Cerebellum (tissue), 4 donors: ENCODE measurements at places on chromosomes 11 and 22.

- DNase-seq = no peak
These were observed 95.9 kb upstream of the DDI1 start for GRCh38 chr11:103940551-103940950.

GRCh38 chr11:9133956-9134355 lies 42.6 kb upstream of the SCUBE2 start:
- no peak for DNase-seq

GRCh38 chr11:34151916-34152845 lies 46.8 kb downstream of the NAT10 start:
- DNase-seq = no peak

DNA sequence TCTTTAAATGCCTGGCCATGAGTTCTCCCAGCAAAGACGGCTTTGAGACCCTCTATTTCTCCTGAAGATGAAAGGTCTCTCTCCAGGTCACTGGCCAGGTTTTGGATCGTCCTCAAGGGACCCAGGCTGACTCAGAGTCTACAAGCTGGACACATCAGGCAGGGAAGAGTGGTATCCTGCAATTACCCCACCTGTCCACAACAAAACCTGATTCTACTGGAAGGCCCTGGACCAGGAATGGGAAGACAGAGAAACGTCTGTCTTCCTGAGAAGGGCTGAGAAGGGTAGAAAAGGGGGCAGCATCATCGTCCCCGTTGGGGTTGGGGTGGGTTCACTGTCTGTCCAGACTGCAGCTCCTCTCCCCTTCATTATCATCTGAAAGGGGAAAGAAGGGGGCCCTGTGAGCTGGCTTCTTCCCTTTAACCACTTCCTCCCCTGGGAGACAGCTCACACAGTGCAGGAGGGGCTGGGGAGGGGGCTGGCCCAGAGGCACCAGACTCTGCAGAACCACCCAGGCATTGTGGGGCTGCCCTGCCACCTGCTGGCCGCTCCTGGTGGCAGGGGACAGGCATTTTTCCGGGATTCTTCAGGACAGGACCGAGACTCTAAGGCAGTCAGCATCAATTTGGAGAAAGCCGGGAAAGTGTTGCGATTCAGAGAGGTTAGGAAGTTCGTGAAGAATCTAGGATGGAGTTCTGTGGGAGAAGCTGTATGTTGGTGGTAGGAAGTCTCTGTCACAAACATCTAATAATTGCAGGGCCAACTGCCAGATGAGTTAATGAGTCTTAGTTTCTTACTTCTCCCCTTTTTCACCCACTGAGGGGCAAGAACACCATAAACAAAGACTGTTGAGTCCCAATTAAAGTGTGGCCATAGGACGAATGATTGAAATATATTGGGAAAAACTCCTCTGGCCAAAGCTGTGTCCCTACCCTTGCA lies 57.6 kb downstream of the SYN3 start:
- DNase-seq = peak; percentile 10

- DNase-seq = no peak
These were observed 134.3 kb upstream of the SESN3 start for GRCh38 chr11:95365348-95365747.

DNA sequence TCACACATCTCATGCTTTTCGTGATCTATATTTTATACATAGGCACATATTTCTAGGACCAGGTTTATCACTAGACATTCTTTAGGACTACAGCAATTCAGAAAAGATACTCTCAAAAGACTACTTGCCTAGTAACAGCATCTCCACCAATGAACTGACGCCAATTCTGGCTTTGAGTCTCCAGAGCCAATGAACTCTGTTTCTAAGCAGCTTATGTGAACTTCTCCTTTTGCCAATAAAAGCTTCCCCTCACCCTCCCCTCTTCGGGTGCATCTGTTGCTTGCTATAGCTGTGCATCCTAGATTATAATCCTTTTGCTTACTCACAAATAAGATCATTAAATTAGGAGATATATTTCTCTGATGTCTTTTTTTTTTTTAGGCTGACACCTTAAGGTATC lies 11.4 kb upstream of the ANKK1 start:
- no peak for DNase-seq

GRCh38 chr22:26534874-26535602 lies 22.8 kb upstream of the TFIP11 start:
- DNase-seq = no peak

DNA sequence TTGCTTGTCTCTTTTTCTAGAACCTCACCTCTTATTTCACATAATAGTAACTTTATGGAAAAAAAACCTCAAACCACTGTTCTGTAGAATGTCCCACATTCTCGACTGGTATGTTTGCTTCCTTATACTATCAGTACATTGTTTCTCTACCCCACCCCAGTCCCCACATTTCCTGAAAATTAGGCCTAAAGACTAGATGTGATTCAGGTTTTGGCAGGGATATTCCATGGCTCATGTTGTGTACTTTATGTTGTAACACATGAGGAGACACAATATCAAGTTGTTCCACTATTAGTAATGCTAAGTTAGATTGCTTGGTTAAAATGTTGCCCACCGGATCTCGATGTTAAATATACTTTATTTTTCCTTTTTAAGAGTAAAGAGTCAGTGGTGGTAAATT lies 34.7 kb downstream of the DDIAS start:
- DNase-seq = no peak

GRCh38 chr22:45997077-45997776 lies 20.3 kb upstream of the WNT7B start:
- DNase-seq = peak; percentile 41

- no peak for DNase-seq
These were observed 3.8 kb downstream of the YAP1 start for GRCh38 chr11:102114032-102114431.

DNA sequence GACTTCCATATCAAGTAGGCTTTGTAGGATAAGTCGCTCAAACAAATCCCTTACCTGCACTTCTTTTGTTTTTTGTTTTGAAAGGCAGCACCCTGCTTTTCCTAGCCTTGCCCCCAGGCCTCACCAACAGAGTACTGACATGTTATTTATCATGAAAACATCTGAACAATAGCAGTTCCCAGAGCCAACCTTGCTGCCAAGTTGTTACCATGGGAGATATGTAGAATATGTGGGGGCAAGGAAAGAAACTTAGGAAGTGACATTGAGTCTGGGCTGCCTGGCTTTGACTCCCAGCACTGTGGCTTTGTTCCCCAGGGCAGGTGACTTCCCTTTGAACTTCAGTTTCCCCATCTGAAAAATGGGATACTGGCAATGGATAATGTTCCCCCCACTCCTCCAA lies 53.4 kb upstream of the CRYBB3 start:
- no peak for DNase-seq

GRCh38 chr11:10265936-10266335 lies 28.1 kb downstream of the SBF2 start:
- DNase-seq = no peak

- DNase-seq = no peak
These were observed 56.0 kb downstream of the CTTN start for GRCh38 chr11:70454197-70454767.

DNA sequence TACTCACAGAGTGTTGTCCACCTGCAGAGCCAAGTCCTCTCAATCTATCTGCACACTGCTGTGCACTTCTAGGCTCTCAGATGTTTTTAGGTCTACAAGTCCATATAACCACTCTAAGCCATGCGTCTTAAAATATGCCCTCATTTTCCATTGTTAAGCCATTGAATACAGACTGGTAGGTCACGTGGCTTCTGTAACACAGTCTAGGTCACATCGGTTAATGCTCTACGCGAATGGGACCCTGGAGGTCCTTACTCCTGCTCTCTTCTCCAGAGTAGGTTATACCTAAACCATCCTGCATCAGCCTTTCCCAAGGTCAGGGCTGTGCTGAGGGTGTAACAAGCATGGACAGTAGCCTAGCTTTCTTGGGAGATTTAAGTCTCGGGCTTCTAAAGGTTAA lies 819 bp downstream of the JAML start:
- no peak for DNase-seq

- no peak for DNase-seq
These were observed 25.4 kb downstream of the LARGE2 start for GRCh38 chr11:45947885-45948284.

DNA sequence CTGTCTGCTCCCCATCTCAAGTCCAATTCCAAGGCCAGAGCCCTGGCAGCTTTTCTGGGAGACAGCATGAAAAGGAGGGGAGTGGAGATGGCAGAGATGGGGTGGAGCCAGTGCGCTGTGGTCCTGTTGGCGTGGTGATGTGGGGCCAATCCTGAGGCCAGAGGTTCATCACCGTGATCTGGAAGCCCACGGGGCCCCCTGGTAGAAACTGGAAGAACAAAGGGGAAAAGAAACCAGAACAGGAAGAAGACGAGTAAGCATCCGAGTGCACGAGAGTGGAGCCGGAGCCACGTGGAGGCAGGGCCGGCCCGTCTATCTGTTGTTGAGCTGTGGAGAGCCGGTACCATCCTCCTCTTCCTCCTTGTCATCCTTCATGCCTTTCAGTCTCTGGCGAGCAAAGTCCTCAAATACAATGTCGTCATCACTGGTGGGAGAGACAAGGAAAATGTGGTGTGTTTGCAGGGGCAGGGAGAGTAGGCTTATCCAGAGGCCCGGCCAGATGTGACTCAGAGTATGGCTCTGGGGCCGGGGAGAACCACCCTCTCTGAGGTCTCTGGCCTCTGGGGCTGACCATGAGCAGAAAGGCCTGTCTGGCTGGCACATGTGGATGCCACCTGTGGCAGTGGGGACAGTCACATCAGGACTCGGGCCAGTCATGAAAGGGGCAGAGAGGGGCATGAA lies 25.4 kb downstream of the TPBGL start:
- no peak for DNase-seq

DNA sequence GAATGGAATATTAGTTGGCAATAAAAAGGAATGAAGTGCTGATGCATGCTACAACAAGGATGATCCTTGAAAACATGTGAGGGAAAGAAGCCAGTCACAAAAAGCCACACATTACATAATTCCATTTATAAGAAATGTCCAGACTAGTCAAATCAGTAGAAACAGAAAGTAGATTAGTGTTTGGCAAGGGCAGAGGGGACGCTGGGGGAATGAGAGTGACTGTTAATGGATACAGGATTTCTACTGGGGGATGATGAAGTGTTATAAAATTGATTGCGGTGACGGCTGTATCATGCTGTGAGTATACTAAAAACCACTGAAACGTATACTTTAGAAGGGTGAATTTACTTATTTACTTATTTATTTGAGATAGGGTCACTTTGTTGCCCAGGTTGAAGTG lies 57.9 kb downstream of the C11orf58 start:
- no peak for DNase-seq

DNA sequence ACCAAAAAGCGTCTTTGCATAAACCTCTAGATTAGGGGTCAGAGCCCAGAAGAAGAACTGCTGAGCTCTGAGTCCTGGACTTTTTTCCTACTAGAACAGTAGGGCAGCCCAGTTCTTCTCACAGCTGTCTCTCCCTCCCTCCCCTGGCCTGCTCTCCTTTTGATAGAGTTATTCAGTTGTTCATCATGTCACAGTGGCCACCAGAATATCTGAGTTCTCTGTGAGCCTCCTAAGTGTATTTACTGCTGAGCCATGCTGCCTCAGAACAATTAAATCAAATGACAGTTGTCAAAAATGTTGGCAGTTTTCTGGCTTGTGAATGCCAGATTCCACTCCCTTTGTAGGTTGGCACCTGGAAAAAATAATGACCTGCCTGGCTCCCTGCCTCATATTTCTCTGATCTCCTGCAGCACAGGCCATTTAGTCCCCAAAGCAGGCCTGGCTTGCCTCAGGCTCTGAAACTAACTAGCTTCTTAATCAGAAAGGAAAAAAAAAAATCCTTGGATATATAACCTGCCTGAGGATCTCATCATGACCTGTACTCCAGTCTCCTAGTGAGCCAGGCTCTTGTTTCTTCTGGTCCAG lies 377.4 kb upstream of the LARGE1 start:
- DNase-seq = no peak

DNA sequence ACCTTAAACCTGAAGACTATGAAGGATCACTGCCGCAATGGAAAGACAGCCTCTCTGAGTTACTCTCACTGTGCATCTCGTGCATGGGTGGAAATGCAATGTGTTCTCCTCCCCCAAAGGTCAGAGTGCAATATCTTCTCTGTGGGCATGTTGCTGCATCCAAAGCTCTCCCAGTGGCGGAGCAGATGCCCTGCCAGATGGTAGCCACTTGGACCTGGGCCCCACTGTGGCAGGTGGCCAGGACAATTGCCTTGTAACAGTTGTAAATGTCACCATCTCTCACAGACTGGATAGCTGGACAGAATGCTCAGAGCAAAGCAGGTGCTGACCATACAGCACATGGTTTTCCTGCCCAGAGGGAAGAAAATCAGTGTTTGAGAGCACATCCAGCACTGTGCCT lies 542.0 kb downstream of the FAM181B start:
- DNase-seq = peak; percentile 42

- no peak for DNase-seq
These were observed 5.7 kb upstream of the AMBRA1 start for GRCh38 chr11:46599340-46600193.

GRCh38 chr11:103395612-103396011 lies 286.4 kb downstream of the DYNC2H1 start:
- no peak for DNase-seq

GRCh38 chr22:27286711-27287110 lies 514.8 kb downstream of the MN1 start:
- DNase-seq = no peak

DNA sequence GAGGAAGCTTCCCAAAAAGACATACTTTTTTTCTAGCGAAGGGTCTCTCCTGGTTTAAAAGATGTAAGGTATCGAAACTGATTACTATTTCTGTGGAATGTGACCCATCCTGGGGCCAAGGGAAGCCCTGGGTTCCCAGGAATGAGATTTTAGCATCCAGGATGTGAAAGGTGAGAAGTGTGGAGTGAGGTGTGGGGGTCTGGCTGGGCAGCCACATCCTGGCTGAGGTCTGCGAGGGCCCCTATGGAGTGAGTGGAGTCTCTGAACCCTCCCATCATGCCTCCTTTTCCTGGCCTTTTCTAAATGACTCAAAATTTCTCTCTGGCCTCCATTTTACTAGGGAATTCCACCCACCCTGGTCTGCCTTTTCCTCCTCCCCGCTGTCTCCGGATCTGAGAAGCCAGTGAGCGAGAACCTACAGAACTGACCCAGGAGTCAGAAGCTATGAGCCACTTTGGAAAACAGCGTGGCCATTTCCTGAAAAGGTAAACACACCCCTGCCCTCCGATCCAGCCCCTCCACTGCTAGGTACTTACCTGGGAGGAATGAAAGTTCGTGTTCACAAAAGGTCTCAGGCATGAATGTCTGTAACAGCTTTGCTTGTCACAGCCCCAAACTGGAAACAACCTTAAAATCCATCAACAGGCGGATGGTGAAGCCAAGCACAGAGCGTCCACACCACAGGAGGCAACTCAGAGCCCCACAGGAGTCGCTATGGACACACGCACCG lies 27.7 kb upstream of the SHANK2 start:
- no peak for DNase-seq

DNA sequence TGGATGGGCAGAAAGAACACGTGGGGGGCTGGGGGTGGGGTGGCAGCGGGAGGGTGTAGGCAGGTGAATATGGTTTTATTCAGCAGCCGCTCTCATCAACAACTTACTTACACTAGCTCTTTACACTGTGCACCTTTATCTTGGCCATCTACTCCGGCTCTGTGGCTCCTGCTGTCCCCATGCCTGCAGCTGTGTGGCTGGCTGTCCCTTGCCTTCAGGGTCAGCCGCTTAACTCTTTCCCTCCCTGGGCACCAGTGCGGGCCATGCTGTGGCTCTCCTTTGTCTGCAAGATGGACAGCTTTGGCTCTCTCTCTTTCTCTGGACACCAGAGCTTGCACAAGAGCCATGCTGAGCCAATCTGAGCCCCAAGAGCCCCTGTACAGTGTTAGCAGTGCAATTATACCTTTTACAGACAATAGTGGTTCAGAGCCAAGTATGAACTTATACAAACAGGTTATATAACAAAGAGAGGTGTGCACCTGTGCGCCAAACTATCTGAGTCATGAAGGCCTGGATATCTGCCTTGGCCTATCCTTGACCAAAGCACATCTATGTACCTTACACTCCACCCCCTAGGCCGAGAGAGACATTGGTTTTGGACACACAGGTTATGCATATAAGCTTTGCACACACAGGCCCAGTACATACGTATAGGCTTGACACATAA lies 94.3 kb upstream of the CTSC start:
- DNase-seq = no peak
